Left renal pelvis (tissue), 4 donors: ENCODE measurements at places on chromosomes 13 and 19.

GRCh38 chr13:112179995-112180394, 113.0 kb downstream of the SOX1 start:
- no peak for DNase-seq

GRCh38 chr19:14406645-14407401, 12.3 kb downstream of the DDX39A start:
- DNase-seq = no peak

DNA sequence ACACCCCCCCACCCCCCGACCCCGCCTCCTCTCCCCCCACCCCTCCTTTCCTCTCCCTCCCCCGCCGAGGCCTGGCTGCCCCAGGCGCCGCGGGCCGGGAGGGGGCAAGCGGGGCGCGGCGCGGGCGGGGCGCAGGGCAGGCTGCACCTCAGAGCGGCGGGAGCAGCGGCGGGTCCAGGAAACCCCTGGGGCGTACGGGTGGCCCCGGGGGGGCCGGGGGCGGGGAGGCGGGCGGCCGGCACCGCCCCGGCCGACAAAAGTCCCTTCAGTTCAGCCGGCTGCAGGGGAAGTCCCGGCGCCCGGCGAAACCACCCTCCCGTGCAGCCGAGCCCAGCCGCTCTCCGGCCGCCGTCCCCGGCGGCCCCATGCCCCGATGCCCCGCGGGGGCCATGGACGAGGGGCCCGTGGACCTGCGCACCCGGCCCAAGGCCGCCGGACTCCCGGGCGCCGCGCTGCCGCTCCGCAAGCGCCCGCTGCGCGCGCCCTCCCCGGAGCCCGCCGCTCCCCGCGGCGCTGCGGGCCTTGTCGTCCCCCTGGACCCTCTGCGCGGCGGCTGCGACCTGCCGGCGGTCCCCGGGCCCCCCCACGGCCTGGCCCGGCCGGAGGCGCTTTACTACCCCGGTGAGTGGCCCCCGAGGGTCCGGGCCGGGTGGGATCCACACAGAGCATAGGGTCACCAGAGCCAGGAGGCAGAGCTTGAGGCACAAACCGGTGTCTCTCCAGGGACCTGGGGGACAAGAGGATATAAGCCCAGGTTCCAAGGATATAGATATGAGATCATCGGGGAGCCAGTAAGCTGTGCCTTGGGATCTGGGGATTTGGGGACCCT, at the start of gene BCL3:
Gene BCL3 (plus strand): TSS at position 283 of the 829 bp plus-strand sequence. CDS start 83 bp downstream, at position 366.
- no peak for DNase-seq

DNA sequence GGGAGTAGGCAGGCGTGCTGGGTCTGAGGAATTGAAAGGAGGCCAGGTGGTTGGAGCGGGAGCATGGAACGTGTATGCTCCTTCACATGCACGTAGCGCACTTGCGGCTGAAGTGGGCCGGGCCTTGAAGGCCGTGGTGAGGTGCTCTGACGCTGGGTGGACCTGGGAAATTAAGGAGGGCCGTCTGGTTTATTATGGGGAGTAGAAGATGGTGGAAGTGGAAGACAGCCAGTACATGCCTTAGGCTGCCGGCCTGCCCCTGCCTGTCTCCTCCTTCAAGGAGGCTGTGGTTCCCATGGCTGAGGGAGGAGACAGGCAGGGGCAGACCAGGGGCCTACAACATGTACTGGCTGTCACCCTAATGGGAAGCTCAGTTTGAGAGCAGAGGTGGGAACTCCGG, 23.9 kb downstream of the GATAD2A start:
- DNase-seq = no peak
